Stimulated activated CD8-positive, alpha-beta memory T cell treated with anti-CD3 and anti-CD28 coated beads, Interleukin-4, amount 100 ng/mL, for 1 hour (primary cell): ENCODE measurements at places on chromosomes 11 and 22.

DNA sequence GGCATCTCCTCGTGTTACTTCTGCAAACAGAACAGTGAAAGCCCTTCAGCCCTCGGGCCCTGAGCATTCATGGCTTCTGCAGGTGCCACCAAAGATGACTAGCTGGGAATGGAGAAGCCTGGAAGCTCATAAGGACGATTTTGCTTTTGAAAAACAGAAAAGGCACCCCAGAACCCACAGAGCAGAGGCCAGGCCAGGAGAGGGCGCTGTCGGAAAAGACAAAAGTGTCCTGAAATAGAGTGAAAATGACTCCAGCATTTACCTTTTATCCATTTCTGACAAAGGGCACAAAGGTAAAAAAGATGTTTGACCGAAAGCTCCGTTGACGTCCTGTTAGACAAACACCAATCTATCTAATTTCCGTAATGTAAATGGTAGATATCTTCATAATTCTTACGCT is 37.6 kb downstream of the ZNF195 start:
- DNase-seq, result no peak

- no peak for DNase-seq
Observed at GRCh38 chr11:44437122-44437521, 127.2 kb upstream of the ALX4 start.

DNA sequence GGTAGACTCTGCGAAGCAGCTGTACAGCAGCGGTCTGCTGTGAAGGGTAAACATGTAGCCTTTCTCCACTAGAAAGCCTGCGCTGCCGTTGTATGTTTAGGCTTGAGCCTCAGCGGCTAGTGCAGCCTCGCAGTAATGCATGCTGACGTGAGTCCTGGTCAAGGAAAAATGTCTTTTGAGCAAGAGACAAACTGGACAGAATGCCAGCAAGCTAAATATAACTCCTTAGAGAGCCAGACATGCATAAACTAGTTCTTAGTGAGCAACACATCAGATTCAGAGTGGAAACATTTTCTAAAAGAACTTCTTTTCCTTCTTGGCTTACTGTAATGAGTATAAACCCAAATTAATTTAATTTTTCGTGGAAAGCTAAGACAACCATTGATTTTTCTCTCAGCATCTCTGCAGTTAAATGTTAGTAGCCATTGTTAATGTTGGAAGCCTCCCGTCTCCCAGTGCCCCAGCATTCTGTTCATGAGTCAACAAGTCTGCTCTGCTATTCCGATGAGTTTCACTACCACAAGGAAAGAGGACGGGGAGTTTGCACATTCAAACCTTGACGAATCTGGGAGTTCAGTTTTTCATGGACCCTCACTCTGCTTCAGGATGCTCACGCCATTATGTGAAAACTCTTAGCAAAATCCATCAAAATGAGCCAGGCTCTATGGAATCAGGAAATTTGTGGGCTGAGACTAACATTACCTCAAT is 51.4 kb downstream of the JAM3 start:
- DNase-seq, result no peak

GRCh38 chr22:42887523-42888507 is 30.7 kb upstream of the ARFGAP3 start:
- no peak for DNase-seq

GRCh38 chr11:102319544-102319943 is 2.3 kb downstream of the BIRC3 start:
- DNase-seq, result no peak

GRCh38 chr11:34169686-34170085 is 64.3 kb downstream of the NAT10 start:
- no peak for DNase-seq

- no peak for DNase-seq
Observed at GRCh38 chr22:44311855-44312170, 938 bp downstream of the SHISAL1 start.

- no peak for DNase-seq
Observed at GRCh38 chr11:71329165-71329510, 76.8 kb upstream of the SHANK2 start.

- no peak for DNase-seq
Observed at GRCh38 chr11:90197377-90197776, 25.5 kb downstream of the CHORDC1 start.

GRCh38 chr11:21634956-21635355 is 557.9 kb upstream of the ANO5 start:
- DNase-seq, result no peak

GRCh38 chr11:18771266-18772035 is 20.1 kb downstream of the PTPN5 start:
- no peak for DNase-seq

DNA sequence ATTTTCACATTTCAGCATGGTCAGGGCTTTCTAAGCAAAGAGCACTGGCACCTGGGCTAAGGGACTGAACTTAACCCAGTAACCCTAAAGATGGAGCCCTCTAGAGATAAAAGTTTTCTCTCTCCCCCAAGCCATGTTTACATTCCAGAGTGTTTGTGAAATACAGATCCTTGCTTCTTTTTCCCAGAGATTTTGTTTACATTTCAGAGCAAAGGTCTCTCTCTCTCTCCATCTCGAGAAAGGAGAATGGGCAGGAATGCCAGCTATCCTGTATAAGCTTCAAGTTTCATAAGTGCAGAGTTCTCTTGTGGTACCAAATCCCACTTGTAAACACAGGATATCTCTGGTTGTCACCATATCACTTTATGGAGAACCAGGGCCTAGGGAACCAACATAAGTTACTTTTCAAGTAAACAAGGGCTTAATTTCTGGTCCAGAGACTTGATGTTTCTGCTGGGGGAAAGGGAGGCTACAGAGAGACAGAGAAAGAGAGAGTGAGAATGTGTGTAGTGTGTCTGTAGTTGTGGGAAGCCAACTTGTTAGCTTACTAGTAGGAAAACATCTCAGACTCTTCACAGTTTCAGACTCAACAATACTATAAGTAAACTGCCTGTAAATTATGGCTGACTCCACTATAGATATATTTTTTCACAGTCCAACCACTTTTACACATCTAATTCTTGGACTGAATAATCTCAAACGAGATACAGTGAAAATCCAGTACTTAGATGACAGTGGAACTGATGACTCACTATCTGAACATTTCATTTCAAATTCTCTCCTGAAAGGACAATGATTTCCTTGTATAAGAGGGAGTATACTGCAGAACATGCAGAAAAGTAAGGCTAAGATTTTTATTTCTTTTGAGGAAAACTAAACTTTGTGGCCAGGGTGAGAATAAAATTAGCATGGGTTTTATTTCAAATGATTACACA is 76.2 kb downstream of the ARHGAP32 start:
- DNase-seq, result no peak

- DNase-seq, result no peak
Observed at GRCh38 chr22:20089977-20090729, 10.1 kb downstream of the DGCR8 start.

DNA sequence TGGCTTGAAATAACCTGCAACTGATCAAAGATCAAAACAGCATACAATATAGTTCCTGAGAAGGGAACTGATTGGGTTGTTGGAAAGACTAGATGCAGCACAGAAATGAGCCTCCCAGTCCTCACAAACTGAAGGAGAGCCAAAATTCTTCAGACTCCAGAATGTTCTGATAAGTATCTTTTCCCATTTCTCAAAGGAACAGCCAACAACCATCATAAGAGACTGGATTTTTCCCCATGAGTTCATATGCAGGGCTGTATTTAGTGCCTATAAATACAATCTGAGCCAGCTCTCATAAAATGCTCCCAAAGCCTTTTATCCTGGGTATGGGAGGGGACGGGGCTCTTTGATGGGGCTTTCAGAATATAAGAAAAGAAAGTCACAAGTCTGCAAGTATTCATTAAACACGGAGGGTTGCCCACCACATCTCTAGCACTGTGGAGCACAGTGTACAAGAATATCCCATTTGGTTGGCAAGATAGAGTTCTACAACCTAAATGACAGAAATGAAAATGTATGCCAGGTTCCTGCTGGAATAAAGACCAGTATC is 50.7 kb upstream of the LYVE1 start:
- DNase-seq, result no peak

- DNase-seq, result no peak
Observed at GRCh38 chr22:23530106-23530505, 50.0 kb downstream of the IGLL1 start.

DNA sequence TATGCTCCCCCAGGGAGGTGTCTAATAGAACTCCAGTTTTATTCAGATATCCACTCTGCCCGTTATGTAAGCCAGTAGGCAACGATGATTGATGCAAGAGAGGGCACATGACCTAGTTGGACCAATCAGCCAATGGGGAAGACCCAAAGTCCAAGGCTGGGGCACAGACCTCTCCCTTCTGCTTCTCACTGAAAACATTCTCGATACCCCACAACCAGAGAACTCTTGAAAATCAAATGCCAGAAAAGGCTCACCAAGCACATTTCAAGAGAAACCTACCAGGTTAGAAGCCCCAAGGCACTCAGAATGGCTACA is 7.4 kb downstream of the HIRA start:
- no peak for DNase-seq

GRCh38 chr11:39810358-39810757 is 1649.1 kb downstream of the LRRC4C start:
- no peak for DNase-seq

DNA sequence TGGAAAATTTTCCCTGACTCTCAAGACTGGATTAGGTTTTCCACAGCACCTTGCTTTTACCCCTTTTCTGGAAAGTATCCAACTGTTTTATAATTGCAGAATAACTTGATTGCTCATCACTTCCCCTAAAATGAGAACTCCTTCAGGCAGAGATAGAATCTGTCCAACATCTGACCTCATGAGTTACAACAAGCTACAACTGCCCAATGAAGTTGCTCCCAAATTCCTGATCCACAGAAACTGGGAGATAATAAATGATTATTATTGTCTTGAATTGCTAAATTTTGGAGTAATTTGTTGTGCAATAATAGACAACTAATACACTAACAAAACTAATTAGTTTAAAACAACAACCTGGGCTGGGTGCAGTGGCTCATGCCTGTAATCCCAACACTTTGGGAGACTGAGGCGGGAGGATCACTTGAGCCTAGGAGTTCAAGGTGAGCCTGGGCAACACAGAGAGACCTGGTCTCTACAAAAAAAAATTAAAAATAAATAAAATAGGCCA is 10.0 kb upstream of the CCDC83 start:
- no peak for DNase-seq

GRCh38 chr11:21465203-21465602 is 727.7 kb upstream of the ANO5 start:
- no peak for DNase-seq

GRCh38 chr22:45166932-45167331 is 3.2 kb downstream of the NUP50 start:
- DNase-seq, result no peak

DNA sequence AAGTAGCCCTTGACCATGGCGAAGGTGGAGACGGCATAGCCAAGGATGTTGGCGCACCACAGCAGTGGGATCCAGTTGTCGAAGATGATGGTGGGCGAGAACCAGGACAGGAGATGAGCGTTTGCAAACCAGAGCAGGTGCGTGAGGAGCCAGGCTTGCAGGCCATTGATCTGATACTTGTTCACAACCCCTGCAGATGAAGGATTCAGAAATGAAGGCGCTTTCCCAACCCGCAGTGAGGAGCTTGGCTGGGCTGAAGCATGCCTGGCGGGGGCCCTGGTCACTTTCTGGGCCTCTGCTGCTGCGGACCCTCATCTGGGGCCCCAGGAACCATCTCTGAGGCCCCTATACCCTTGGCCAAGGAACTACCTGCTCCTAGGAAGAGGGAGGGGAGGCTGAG is 6.9 kb downstream of the DHCR7 start:
- DNase-seq, result no peak

DNA sequence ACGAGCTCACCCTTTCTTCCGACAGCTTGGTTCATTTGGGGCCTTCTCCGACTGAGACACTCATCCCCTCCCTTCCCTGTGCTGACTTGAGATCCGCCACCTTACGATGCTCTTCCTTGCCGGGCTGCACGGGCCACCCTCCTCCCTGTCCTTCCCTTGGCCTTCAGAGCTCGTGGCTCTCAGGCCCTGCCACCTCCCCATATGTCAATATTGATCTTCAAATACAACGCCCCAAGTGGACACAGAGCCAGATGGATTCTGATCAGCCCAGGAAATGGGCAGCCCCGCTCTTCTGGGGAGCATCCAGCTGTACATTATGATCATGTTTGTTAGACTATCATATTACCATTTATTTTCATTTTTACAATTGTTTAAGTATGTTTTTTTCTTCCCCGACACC is 812.8 kb downstream of the TBC1D22A start:
- DNase-seq, result no peak

GRCh38 chr11:5713695-5714094 is 22.6 kb upstream of the OR56B1 start:
- DNase-seq, result no peak

GRCh38 chr11:15941206-15941770 is 415.1 kb downstream of the SOX6 start:
- no peak for DNase-seq

DNA sequence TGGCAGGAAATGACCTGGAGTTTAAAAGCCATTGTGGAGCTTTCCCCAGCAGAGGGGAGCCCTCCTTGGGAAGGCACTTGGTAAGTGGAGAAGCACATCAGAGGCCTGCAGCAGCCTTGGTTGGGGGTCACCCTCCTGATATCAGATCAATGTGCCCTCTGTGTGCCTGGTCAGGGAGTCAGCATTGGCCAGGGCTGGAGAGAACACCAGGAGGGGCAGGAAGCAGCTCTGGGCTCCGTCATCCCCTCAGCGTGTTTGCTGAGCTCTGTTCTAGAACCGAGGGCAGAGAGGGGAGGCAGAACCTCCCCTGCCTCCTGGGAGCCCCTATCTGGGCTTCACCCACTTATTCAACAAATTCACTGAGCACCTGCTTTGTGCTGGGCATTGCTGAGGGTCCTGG is 846.0 kb downstream of the TBC1D22A start:
- DNase-seq, result no peak

- DNase-seq, result no peak
Observed at GRCh38 chr11:60933416-60934123, 9.3 kb downstream of the TMEM132A start.

DNA sequence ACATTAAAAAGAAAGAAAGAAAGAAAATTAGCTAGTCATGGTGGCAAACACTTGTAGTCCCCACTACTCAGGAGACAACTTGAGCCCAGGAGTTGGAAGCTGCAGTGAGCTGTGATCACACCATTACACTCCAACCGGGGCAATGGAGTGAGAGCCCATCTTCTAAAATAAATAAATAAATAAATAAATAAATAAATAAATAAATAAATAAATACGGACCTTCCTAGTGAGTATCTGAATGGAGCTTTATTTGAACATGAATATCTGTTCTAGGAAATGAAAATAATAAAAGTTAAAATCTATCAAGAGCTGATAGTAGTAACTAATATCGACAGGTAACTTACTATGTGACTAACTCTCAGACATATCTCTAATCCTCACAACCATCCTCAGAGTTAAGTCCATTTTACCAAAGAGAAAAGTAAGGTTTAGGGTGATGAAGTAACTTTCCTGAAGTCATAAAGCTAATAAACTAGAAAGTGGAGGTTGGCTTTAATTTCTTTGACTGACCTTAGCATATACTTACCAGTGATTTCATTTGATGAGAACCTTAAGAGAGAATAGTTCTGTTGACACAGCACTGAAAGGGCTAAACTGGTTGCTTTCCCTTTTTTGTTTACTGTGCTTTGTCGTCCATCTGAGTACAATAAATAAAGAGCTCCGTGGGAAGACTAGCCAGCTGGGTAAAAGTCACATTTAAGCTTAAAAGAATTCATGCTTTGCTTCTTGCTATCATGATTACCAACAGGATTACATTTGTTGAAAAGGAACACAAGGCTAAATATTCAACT is 22.4 kb downstream of the ENTHD1 start:
- no peak for DNase-seq

- no peak for DNase-seq
Observed at GRCh38 chr11:73252577-73253191, 19.5 kb upstream of the P2RY6 start.
